Body of pancreas (tissue), 4 donors: ENCODE measurements at places on chromosomes 3 and 15. TPM values are rescaled to one million over a fixed set of nuclear protein-coding genes. Genes with fewer than 3 reads are reported as not detected.

Gene USP13
- total RNA-seq, result 6.9 TPM

DNA sequence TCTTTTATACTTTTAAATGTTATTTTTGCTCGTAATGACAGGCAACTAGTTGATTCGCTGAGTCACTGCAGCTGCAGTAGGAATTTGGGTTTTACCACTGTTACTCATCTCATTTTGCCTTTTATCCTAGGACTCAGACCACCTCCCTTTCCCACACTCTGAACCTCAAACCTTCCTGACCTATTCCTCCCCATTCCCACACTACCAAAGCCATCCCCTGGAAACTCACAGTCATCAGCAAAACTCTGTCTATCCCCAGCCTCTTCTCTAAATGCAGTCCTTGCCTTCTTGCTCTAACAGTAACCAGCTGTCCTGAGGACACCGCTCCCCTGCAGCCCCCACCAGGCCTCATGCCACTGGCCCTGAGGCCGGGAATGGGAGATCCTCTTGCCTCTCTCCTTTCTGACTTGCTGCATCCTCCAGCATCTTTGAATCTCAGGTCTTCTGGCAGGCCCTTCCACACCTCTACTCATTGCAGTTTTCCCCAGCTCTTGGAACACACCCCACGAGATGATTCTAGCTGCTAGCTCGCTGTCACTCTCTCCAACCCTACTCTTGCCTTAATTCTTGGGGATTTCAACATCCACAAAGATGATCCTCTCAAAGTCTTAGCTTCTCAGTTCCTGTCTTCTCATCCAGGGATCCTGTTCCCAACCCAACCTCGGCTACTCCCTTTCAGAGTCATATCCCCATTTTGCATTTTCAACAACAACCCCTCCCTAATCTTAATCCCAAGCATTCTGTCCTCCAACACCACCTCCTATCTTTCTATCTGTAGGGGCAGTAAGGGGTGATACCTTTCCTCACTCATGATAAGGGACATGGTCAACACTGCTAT is 55.9 kb upstream of the C3orf80 start:
- DNase-seq, result no peak

GRCh38 chr3:118137778-118138177 is 896.9 kb downstream of the IGSF11 start:
- DNase-seq, result no peak

- DNase-seq, result peak; percentile 86
These were observed 8.5 kb downstream of the LIPC start for GRCh38 chr15:58440158-58440910.
